ENCODE measurements at places on chromosomes 4 and X. TPM values are rescaled to one million over a fixed set of nuclear protein-coding genes. Genes with fewer than 3 reads are reported as not detected.

GRCh38 chr4:36551697-36552214 lies 270.3 kb downstream of the DTHD1 start:
- no peak for DNase-seq

DNA sequence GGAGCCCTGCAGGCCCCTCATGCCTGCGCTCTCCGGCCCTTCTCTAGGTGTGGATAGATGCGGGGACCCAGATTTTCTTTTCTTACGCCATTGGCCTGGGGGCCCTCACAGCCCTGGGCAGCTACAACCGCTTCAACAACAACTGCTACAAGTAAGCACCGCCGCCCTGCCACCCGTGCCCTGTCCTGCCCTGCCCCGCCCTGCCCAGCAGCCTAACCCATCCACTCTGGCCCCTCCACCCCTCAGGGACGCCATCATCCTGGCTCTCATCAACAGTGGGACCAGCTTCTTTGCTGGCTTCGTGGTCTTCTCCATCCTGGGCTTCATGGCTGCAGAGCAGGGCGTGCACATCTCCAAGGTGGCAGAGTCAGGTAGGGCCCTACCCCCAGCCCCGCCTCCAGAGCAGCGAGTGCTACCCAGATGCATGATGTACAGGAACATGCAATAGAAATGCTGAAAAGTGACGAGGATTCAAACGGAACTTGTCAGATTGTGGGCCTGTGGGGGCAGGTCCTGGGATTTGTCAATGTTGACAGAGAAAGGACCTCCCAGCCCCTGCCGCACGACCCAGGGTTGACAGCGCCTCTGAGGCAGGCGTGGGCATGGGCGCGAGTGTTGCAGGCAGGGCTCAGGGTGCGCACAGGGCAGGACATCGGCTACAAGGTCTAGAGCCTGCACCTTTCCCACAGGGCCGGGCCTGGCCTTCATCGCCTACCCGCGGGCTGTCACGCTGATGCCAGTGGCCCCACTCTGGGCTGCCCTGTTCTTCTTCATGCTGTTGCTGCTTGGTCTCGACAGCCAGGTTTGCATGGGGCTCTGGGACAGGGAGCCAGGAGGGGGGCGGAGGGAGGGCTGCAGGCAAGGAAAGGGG lies 5.7 kb downstream of the SLC6A8 start:
- no peak for DNase-seq

DNA sequence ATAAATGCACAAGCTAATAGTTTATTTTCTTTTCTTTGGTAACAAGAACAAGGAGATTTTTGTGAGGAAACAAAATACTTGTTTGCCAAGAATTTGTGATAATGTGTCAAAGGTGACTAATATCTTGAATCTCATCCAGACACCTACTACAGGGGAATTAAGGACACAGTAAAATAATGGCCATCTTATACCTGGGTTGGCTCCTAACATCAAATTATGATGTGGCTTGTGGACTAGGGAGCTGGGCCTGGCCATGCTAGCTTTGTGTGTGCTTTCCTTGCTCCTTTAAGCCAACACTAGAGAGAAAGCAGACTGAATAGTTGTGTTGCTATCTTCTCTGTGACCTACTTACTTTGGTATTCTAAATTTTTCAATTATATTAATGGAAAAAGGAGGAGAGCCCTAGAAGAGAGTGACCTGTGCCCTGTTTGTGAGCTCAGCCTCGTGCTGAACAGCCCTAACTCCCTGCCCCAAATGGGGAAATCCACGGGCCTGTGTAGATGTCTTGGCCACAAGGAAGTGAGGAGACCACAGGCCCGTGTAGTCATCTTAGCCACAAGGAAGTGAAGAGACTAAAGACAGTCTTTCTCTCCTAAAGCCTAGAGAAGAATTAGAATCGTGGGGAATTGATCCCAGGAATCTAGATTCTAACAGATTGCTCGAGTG lies 23.3 kb downstream of the ARHGAP24 start:
- no peak for DNase-seq

DNA sequence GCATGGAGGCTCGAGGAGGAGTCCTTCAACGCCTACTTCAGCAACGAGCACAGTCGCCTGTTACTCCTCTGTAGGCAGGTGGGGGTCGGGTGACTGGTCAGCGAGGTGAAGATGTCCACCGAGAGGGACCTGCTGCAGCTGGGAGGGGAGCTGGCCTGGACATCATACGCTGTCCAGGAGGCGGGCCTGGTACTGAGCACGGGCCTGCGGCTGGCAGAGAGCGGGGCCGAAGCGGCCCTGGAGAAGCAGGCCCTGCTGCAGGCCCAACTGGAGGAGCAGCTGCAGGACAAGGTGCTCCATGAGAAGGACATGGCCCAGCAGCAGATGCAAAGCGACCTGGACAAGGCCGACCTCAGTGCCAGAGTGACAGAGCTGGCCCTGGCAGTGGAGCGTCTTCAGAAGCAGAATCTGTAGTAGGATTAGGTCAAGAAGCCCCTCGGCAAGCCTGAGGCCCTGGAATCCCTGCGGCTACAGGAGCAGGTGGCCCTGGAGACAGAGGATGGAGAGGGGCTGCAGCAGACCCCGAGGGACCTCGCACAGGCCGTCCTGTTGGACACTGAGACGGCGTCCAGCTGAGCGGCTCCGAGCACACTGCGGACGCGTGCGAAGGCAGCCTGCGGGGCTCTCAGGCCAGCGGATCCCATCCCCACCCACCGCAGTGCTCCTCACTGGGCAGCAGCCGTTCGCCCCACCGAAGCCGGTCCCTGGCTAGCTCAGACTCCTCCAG lies 11.9 kb downstream of the SMIM10L2A start:
- no peak for DNase-seq

Gene MAGEC3
- not detected for total RNA-seq

Gene SPOCK3
- total RNA-seq, result 1.2 TPM

Gene GPRASP2
- 9.6 TPM for total RNA-seq

DNA sequence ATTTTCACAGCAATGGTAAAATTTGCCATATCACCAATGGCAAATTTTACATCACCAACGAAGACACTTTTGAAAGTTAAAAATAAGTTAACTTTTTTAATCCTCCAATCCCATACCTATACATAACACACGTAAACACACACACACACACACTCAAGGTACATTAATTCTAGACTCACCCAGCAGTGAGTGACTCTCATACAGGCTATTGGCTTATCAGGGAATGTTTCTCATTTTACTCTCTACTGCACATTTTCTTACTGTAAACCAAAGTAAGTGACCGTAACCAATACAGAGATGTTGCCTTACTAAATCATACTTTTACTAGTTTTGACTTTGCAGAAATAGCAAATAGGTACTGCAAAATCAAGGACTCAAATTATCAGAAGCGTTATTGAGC lies 2.3 kb downstream of the VEGFC start:
- no peak for DNase-seq

Gene ABCD1
- total RNA-seq, result 4.7 TPM

- no peak for DNase-seq
Measured at GRCh38 chr4:100188829-100189228, 1.4 kb downstream of the DDIT4L start.
